ENCODE measurements at places on chromosomes 4 and X.
A peak's percentile ranks its signal among the peaks of the same experiment; 100 is the strongest.

- DNase-seq = no peak
Observed at GRCh38 chr4:75736862-75737261, 12.5 kb downstream of the USO1 start.

DNA sequence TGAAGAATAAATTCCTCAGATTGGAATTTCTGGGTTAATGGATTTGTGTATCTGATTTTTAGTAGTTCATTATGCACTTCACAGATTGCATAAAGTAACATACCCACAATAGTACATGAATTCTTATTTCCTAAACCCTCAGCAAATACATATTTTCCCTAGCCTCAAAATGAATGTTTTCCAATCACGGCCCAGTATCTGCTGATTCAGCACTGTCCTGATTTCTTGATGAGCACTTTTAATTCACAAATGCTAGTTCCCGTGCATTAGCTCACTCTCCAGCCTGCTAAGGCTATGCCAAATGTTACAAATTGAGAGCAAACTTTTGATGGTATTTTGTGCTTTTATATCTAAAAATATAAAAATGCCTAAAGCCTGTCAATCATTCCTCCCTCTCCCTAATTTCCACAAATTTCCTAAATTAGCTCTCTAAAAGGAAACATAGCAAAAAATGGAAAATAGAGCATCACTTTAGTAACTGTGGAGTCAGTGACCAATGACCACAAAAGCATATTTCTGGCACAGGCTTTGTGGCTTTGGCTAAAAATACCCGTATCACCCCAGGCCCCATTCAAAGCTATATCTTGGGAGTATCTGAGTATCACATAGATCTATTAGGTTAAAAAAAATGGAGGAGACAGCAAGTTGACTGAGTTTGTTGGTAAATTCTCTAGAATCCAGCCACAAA lies 75.5 kb downstream of the NAF1 start:
- DNase-seq = no peak

- DNase-seq = peak; percentile 65
Observed at GRCh38 chr4:99447079-99447478, 11.9 kb upstream of the ADH7 start.

GRCh38 chr4:23789762-23790161 lies 100.1 kb downstream of the PPARGC1A start:
- DNase-seq = no peak
